ENCODE measurements at places on chromosomes 7 and 10.
A peak's percentile ranks its signal among the peaks of the same experiment; 100 is the strongest.

- DNase-seq, result peak; percentile 29
Measured at GRCh38 chr10:1074052-1074747, 18.0 kb downstream of the WDR37 start.

GRCh38 chr7:93544691-93545090 is 29.8 kb downstream of the CALCR start:
- no peak for DNase-seq

- no peak for DNase-seq
Measured at GRCh38 chr7:139232904-139233303, 1.9 kb downstream of the UBN2 start.

DNA sequence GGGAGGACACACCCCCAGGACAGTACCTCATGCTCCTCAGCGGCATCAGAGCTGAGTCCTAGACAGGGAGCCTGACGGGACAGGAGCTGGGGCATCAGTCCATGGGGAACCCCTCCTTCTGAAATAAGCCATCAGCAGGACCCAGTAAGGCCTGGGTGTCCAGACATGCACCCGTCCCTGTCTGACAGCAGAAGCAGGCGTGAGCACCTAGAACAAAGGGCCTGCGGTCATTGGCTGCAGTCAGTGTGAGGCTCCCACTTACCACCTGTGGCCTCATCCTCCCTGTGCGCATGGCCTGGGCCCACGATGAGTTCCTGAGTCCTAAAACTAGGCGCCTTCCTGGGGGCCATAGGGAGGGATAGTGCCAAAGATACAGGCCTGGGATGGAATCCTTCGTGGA is 484.7 kb downstream of the PTPRN2 start:
- no peak for DNase-seq

GRCh38 chr7:104530251-104530650 is 201.8 kb downstream of the LHFPL3 start:
- DNase-seq, result no peak

GRCh38 chr7:151648429-151648828 is 128.7 kb upstream of the RHEB start:
- DNase-seq, result no peak

- DNase-seq, result no peak
Measured at GRCh38 chr10:93777092-93777491, 19.4 kb downstream of the LGI1 start.

GRCh38 chr7:156192921-156193320 is 380.7 kb upstream of the SHH start:
- DNase-seq, result no peak

DNA sequence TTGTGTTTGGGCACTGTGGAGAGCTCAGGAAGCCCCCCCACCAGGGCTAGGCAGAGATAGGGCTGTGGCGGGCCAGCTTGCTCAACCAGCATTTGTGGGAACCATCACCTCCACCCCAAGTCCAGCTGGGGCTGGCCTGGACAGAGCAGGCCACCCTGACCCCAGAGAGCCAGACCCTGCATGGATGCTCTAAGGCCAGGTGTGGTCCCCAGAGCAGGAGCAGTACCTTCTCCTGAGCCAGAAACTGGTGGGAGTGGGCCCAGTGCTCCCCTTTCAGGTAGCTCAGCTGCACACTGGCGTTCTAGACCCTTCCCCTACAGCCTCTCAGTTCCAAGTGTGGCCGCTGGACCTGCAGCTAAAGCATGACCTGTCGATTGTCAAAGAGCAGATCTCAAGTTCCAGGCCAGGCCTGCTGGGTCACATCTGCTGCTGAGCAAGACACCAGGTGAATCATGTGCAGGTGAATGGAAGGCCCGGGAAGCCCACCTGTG is 57.2 kb downstream of the RASGEF1A start:
- DNase-seq, result no peak

DNA sequence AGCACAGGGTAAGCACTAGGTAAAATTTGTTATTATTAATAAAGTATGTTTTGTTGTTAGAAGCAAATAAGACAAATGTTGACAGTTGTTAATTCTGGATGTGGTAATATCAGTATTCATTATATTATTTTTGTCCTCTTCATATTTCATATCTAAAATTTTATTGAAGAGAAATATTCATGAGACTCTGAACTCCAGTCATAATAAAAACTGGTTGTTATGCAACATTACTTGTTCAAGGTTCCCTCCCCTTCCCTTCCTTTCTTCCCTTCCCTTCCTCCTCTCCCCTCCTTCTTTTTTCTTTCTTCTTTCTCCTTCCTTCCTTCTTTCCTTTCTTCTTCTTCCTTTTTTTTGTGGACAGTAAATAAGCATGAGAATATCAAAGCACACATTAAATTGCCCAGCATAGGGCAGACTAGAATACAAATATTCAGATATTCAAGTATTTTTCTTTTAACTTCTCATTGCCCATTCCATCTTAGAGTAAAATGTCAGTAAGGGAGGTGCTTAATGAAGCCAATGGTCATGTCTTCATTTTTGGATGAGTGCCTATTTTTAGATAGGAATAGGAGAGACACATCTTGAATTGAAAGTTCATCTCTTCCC is 245.0 kb downstream of the INHBA start:
- no peak for DNase-seq

DNA sequence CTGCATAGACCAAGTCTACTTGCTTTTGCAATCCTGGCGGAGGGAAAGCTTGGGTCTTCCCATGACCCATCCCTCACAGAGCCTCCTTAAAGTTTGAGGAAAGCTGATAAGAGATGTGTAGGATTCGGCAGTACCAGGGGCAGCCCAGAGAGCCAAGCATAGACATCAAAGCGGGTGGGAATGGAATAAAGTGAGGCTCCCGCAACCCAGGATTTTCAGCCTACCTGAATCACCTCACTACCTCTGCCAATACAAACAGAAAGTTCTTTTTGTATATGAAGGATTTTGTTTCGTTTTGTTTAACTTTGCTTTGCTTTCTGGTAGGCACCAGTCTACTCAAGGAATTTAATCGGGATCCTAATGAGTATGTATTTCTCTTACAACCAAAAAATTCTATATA is 451.7 kb downstream of the PLXNA4 start:
- DNase-seq, result no peak

GRCh38 chr7:88775838-88776237 is 16.3 kb downstream of the ZNF804B start:
- DNase-seq, result no peak

DNA sequence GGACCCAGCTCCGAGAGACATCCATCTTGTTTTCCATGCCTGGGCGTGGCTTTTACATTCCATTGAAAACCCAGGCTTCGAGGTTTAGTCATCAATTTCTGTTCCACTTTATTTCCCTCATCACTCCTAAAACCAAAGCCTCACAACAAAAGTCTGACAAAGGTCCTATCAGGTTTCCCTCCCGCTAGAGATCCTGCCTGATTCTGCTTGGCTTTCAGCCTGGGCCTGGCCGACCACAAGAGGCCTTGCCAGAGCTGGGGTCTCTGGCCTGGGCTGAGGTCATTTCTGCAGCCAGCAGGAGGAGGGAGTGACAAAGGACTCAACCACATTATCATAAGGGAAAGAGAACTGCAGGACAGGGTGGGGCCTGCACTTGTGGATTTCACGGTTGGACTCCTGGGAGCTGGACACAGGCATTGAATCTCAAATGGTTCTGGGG is 167.0 kb downstream of the FANK1 start:
- no peak for DNase-seq
